ENCODE measurements at places on chromosomes 12 and 14.

GRCh38 chr14:92414690-92415445 lies 91.9 kb downstream of the SLC24A4 start:
- no peak for DNase-seq

- no peak for DNase-seq
These were observed 18.9 kb downstream of the LEMD3 start for GRCh38 chr12:65188179-65188701.

- no peak for DNase-seq
These were observed 1.2 kb upstream of the SRGAP1 start for GRCh38 chr12:63843254-63843720.

GRCh38 chr12:52441320-52441911 lies 7.2 kb upstream of the KRT75 start:
- DNase-seq, result no peak

DNA sequence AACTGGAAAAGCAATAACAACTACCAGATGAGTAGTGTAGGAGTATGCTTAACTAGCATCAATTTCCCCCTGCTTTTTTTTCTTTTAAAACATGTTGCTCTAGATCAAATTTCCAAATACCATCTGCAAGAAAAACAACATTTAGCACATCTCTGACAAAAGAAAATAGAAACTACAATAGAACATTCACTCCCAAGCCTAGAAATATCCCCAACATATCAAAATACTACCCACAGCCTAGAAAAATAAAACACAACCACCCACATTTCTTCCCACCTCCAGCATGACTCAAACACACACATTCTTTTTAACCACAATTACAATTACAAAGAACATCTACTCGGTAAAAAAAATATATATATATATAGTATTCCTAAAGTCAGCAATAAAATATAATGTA lies 120.0 kb downstream of the PPFIA2 start:
- no peak for DNase-seq

- no peak for DNase-seq
These were observed 183.4 kb downstream of the PTPN11 start for GRCh38 chr12:112602150-112602549.

GRCh38 chr14:62667421-62667914 lies 377.8 kb downstream of the KCNH5 start:
- no peak for DNase-seq

DNA sequence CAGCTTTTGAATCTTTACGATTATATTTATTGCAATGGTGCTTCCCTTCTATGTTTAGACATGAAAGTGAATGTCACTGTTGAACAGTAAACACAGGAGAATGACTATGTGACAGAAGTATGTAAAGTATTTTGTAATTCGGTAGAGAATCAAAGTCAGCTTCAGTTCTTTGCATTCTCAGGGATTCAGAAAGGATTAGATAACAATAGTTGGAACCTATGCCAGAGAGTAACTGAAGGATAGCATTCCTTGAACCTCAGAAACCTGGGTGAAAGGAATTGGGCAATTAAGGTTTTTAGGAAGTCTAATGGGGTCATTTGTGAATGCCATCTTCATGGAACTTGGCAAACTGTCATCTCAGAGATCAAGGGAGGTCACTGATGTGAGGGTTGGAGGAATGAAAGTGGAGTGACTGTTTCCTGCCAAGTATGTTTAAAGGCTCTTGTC lies 305.3 kb upstream of the DDHD1 start:
- peak; percentile 52 for DNase-seq

GRCh38 chr14:59435987-59436386 lies 29.2 kb downstream of the GPR135 start:
- no peak for DNase-seq

GRCh38 chr12:11793921-11794710 lies 144.6 kb downstream of the ETV6 start:
- DNase-seq, result no peak

- no peak for DNase-seq
These were observed 331.1 kb downstream of the GLT1D1 start for GRCh38 chr12:129184127-129184928.

- DNase-seq, result no peak
These were observed 144.3 kb upstream of the FKBP4 start for GRCh38 chr12:2650261-2651067.

DNA sequence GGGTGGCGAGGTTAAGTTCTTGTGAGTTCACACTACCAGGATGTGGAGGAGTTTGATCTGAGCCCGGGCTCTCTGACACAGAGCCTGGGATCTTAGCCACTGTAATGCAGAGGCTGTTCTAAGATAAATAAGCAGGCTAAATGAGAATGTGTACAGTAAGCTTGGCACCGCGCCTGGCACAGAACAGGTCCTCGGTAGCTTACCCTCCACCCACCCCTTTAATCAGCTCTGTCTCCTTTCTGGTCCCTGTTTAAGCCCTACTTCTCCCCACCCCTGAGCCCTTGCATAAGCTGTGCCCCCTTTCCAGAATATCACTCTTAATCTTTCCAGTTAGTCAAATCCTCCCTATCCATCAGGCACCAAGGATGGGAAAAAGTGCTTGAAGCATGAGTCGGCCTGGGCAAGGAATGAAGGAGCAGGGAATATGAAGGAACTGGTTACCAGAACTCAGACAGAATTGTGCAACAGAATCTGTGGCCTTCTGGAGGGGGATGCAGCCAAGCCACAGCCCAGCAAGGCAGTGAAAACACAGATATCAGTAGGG lies 32.8 kb upstream of the CMKLR1 start:
- no peak for DNase-seq

GRCh38 chr14:74660863-74661262 lies 48.8 kb upstream of the LTBP2 start:
- DNase-seq, result no peak

- DNase-seq, result no peak
These were observed 999 bp upstream of the DCAF4 start for GRCh38 chr14:72925171-72925759.

GRCh38 chr14:94707494-94707893 lies 62.4 kb downstream of the GSC start:
- no peak for DNase-seq

DNA sequence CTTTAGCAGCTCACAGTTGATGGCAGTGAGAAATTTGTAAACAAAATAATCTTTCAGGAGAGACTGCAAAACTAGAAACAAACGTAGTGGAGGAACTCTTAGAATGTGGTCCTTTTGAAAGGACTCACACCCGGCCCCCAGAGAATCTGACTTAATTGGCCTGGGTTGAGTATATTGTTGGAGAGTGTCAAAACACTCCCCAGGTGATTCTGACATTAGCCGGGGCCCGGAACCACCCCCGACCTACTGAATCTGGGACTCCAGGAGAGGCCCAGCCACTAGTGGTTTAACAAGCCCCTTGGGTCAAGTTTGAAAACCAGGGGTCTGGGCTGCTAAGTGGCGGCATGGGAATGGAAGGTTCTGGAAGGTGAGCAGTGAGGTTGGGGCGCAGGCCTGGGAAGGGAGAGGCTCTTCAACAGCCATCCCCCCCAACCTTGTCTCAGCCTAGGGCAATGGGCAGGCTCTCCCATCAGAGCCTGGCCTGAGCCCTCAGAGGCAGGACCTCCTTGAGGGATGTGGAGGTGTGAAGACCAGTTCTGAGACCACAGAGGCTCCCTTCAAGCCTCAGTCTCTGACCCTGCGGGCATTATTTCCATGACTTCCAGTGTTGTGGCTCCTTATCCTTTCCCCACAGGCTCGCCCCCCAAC lies 1.1 kb upstream of the ELK3 start:
- DNase-seq, result no peak

- no peak for DNase-seq
These were observed 29.6 kb upstream of the NCOR2 start for GRCh38 chr12:124597041-124597440.

- DNase-seq, result no peak
These were observed 107.6 kb upstream of the SFSWAP start for GRCh38 chr12:131603106-131603938.

DNA sequence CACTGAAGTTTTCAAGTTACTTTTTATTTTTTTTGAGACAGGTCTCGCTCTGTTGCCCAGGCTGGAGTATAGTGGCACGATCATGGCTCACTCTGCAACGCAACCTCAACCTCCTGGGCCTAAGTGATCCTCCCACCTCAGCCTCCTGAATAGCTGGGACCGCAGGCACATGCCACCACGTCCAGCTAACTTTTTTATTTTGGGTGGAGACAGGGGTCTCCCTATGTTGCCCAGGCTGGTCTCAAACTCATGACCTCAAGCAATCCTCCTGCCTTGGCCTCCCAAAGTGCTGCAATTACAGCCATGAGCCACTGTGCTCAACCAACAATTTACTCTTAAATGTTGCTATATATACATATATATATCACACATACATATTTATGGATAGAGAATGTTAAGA lies 27.4 kb upstream of the LGALS3 start:
- DNase-seq, result no peak

DNA sequence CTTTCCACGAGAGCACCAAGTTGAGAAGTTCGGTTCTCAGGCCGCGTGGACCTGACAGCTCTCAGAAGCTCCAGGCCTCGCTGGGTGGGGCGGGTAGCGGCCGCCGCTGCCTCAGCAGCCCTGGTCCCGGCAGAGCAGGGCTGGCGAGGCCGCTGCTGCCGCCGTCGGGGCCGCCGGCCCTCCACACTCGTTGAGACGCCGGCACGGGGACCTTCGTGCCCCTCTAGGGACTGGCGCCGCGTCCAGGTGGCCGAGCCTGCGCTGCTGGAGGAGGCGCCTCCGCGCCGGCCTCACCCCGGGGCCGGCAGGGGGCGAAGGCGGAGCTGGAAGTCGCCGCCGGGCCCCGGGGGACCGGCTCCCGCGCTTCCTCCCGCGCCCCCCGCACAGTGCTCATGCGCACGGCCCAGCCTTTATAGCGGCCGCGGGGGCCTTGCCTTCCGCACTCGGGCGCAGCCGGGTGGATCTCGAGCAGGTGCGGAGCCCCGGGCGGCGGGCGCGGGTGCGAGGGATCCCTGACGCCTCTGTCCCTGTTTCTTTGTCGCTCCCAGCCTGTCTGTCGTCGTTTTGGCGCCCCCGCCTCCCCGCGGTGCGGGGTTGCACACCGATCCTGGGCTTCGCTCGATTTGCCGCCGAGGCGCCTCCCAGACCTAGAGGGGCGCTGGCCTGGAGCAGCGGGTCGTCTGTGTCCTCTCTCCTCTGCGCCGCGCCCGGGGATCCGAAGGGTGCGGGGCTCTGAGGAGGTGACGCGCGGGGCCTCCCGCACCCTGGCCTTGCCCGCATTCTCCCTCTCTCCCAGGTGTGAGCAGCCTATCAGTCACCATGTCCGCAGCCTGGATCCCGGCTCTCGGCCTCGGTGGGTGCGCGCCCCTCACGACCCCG lies at the start of gene COCH:
Gene COCH (plus strand): TSS at position 440 of the 879 bp plus-strand sequence. CDS start 380 bp downstream, at position 820.
- peak; percentile 12 for DNase-seq

GRCh38 chr12:63821781-63822251 lies 22.7 kb upstream of the SRGAP1 start:
- peak; percentile 15 for DNase-seq

- no peak for DNase-seq
These were observed 480.7 kb downstream of the PRKD1 start for GRCh38 chr14:29446971-29447370.

GRCh38 chr12:51346581-51346980 lies at the start of gene CELA1:
Gene CELA1, minus strand, starts transcription at chr12:51346679. Its CDS starts 41 bp downstream, at chr12:51346638.
- no peak for DNase-seq

GRCh38 chr12:18158774-18159557 lies 69.0 kb upstream of the RERGL start:
- peak; percentile 64 for DNase-seq

GRCh38 chr14:74547331-74547927 lies 53.9 kb downstream of the ISCA2 start:
- DNase-seq, result no peak

DNA sequence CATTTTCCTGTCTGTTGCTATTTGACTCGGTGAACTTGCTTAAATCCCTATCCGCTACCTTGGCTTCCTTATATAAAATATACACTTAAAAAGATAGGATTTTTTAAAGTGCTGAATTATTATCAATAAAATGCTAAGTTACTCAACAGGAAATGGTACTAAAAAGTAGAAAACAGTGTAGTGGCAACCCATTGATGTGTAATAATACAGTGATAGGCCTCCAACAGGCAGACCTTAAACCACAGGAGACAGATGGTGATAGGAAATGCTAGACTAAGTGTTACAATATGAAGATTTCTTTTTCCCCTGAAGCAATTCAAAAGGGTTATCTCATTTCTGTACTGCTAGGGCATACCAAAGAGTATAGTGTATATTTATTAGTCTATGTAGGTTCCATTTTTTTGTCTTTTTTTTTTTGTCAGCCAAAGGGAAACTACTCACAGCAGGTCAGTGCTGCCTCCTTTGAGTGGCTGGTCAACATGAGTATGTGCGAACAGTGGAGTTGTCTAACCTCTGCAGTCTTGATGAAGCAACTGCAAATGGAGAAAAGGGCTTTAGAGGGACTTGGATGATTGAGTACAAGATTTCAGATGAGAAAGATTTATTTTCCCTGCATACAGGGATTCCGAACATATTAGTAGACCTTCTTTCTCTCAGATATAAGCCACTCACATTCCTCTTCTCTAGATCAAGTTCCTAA lies 183.8 kb downstream of the ACSS3 start:
- DNase-seq, result no peak

GRCh38 chr12:120496413-120497340 lies 764 bp downstream of the DYNLL1 start:
- DNase-seq, result peak; percentile 70

DNA sequence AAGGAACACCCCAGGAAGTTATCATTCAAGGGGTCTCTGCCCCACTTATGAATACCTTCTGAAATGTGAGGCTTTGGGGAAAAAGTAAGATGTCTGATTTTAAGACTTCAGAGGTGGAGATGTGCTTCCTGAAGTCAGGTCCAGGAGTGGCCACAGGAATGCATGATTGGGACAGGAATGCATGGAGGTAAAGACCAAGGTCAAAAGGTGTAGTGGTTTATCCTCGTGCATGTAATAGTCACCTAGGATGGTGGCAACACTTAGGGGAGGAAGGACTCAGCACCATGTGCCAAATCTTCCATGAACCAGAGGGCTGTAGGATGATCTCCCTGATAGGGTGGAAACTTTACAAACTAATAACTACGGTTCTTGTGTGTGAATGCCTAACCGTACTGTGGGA lies 217.3 kb downstream of the C12orf75 start:
- DNase-seq, result no peak

- no peak for DNase-seq
These were observed 129.3 kb upstream of the PMCH start for GRCh38 chr12:102326982-102327381.

- peak; percentile 76 for DNase-seq
These were observed 585 bp upstream of the DYRK2 start for GRCh38 chr12:67647799-67648520.

- peak; percentile 30 for DNase-seq
These were observed 14.2 kb downstream of the NOXRED1 start for GRCh38 chr14:77409131-77409533.

GRCh38 chr14:56268673-56269072 lies 150.5 kb downstream of the PELI2 start:
- DNase-seq, result no peak

- peak; percentile 69 for DNase-seq
These were observed 13.5 kb upstream of the TNFAIP2 start for GRCh38 chr14:103109535-103110441.

DNA sequence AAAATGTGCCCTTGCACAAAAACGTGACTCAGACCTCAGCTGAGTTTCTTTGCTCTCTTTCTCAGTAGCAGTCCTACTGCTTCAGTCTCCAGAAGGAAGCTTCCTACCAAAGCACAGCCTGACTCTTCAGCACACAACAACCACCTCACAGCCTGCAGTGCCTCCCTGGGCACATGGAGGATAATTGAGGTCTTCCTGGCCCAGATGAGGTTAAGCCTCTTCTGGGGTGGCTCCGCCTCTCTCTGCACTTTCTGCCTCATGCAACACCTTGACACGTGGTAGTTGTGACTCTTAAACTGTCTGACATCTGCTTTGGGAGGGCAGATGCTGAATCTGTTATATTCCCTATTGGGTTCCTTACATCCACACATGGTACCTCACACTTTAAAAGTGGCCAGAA lies 33.8 kb downstream of the GIT2 start:
- no peak for DNase-seq
